MV-4-11 (cell line): ENCODE measurements at places on chromosomes 3 and 15.
A peak's percentile ranks its signal among the peaks of the same experiment; 100 is the strongest.

DNA sequence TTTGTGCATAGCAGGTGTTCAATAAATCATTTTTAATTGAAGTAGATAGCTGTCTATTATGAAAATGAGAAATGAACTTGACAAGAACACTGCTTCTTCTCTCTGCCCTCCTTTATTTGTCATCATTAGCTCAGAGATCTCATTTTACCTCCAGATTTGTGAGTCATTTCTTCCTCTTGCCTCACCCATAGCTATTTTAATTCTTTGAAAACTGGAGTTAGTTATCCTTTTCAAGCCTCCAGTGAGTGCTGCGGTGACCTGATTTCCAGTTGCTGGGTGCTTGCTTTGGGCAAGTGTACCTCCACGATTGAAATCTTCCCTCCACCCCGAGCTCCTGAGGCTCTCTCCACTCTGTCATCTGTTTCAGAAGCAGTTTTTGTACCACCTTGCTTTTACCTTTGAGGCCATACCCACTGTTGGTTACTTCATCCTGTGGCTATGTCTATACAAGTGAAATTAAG is 114.6 kb downstream of the NFKBIZ start:
- DNase-seq: peak; percentile 49

DNA sequence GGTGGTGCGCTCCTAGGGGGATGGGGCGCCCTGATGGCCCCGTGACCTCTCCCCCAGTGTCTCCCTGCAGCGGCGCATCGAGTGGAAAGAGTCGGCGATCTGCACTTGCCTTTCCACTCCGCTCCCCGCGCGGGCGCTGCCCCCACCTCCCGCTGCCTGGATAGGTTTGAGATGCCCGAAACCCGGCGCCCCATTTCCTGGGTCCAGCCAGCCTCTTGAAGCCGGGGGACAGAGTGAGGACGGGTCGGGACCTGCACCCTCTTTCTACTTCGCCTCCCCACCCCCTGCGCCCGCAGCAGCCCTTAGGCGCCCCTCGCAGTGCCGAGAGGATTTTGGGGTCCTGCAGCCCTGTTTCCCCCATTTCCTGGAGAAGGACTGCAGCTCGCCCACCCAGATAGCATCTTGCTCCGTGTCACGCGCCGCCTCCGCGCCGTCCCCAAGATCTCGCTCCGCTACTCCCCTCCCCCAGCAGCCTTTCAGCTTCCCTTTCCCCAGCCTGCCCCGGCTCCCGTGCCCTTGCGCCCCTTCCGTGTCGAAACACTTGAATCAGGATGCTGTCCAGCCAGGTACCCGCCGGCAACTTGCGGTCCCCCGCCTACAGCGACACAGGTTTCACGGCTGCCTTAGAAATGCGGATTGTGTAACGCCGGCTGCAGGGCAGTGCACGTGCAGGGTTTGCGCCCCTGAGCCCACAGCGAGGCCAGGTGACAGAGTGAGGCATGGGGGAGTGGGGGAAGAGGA is 519 bp downstream of the ABHD6 start:
- DNase-seq: peak; percentile 38

DNA sequence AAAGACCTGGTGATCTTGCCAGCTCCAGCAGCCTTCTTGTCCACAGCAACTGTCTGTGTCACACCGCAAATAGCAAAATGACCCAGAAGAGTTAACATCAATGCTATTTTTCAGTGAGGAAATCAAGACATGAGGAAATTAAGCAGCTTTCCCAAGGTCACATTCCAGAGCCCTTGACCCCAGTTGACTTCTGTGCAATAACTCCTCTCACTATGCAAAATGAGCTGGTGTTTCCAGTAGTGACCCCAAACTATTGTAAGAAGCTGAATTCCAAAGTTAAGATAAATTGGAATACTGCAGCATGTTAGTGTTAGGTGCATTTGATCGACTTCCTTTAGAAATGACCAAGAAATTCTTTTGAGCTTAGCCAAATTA is 172.8 kb upstream of the SNTN start:
- no peak for DNase-seq

DNA sequence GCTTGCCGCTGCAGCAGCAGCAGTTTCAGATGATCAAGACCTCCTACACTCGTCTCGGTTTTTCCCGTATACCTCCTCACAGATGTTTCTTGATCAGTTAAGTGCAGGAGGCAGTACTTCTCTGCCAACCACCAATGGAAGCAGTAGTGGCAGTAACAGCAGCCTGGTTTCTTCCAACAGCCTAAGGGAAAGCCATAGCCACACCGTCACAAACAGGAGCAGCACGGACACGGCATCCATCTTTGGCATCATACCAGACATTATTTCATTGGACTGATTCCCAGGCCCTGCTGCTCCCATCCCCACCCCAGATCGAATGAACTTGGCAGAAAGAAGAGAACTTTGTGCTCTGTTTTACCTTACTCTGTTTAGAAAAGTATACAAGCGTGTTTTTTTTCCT is 17.6 kb downstream of the CALML4 start:
- no peak for DNase-seq

- peak; percentile 64 for DNase-seq
Measured at GRCh38 chr3:185330238-185330637, 32.7 kb upstream of the MAP3K13 start.

DNA sequence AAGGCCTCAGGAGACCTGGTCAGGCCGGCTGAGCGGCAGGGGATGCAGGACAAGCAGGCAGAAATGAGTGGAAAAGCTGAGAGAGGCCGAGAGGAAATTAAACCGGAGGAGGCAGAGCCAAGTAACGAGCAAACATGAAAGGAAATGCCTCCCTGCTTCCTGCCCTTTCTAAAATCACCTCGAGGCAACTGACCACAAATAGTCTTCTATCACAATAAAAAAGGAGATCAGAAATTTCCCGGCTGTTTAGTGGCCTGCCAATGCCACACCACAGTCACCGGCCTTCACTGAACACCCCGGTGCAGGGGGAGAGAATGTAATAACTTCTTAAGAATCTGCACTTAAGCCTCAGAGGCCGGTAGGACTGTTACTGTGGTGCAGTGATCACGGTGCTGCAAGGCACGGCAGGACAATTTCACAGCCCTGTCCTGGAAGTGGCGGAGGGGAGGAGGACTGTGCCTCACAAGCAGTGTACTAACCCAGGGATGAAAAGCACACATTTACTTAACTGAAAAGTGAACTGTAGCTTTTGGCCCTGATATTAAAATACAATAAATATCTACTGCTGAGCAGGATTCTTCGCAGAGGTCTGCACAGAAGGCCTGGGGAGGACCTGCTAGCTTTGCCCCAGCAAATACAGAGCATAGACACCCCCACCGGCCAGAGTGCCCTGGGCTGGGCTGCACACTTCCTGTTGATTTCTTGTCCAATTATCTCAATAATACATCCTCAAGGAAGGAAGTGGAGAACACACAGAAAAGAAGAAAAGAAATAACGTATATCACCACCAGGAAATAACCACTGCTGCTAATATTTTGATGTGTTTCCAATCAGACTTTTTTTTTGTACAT is 183.5 kb upstream of the NSMCE3 start:
- DNase-seq: no peak

DNA sequence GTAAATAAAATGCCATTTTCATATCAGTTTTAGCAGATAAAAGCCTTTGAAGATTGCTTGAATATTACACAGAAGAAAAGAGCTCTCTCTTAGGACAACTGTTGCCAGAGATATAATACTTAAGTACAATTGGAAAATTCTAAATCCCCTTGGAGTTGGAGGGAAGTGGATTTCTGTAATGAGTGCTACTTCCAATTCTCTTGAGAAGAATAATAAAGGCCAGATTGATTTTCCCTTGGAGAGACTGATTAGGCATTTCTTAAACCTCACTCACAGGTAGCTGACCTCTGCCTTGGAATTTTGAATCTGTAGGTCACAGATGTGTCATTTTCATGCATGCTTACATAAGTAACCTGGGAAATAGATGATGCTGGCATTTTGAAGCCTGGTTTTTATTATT is 29.8 kb upstream of the PSMD6 start:
- DNase-seq: no peak

GRCh38 chr3:150890831-150891230 is 14.4 kb downstream of the MINDY4B start:
- no peak for DNase-seq

DNA sequence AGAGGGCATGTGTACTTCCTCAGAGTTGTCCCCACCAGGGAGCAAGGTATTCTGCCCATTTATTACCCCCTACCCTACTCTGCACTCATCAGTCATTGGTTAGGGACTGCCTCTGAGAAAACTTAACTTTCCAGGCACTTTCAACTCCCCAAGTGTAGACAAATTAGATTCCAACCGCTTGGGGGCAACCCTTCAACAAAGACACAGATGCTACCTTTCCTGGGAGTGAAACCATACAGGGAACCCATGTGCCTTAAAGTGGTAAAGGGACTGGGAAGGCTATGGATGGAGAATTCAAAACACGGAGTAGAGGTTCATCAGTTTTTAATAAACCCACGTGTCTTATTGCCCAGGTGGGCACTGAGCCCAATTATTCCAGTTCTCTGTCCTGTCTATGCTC is 19.4 kb upstream of the UBE2E2 start:
- no peak for DNase-seq

- peak; percentile 9 for DNase-seq
Measured at GRCh38 chr15:59741274-59741906, 52.3 kb upstream of the BNIP2 start.

- no peak for DNase-seq
Measured at GRCh38 chr3:43892061-43892460, 201.3 kb downstream of the ABHD5 start.

- DNase-seq: no peak
Measured at GRCh38 chr15:72907733-72908132, 124.2 kb upstream of the ADPGK start.

DNA sequence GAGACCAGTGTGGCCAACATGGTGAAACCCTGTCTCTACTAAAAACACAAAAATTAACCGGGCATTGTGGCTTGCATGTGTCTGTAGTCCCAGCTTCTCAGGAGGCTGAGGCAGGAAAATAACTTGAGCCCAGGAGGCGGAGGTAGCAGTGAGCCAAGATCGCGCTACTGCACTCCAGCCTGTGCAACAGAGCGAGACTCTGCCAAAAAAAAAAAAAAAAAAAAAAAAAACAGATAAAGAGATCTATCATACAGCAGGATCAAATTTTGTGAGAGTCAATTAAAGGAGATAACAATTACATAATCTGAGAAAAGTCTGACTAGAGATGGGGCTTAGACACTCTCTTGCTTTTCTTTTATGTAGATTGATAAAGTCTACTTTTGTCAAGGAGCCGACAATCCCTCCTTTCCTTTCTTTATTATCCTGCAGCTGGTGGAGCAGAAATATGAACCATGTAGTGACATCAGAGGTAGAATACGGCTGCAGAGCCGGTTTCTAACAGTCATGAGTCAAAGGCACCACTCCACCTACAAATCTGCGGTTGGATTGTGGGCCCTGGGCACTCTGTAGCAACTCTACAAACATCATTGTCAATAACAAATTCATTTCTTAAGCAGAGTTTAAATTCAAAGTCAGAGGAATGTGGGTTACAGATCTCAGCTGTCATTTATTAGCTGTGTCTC is 9.0 kb downstream of the C2CD4A start:
- DNase-seq: no peak

DNA sequence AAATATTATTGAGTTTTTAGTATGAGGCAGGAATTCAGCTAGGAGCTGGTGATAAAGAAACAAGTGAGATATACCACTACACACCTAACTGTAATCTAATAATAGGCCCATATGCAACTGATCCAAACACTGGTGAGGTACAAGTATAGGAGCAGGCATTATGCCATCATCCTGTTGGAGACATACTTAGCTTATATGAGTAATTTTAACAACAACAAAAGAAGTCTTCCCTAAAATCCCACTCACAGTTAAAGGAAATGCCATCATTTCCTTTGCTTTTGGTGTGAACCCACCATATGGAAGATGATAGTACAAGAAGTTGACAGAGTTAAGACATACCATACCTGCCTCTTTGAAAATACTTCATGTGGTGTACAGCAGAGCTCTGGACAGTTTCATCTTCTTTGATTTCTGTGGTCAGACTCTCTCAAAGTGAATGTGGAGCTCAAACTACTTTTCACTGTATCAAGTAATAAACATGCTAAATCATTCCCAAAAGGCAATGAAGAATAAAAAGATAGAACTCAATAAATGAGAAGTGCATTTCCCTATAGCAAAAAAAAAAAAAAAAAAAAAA is 85.5 kb downstream of the CD200R1L start:
- DNase-seq: no peak

GRCh38 chr15:48890375-48890972 is 12.5 kb downstream of the EID1 start:
- DNase-seq: no peak

GRCh38 chr3:117531078-117531767 is 821.6 kb downstream of the TUSC7 start:
- no peak for DNase-seq

DNA sequence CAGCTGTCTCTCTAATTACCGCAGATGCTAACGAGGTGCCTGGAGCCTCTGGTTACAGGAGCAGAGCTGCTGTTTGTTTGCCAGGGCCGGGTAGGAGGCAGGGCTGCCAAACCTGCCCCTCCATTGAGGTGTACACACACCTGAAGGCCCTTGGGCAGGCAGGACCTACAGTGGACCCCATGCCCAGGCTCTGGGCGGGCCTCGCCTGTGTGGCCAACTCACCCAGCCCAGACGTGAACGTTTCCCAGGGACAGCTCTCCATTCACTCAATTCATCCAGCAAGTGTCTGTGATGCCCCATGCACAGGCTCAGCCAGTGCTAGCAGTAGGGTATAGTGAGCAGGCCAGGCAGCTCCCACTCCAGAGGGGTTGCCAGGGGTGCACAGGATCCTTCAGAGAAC is 43.7 kb downstream of the PLXNA1 start:
- DNase-seq: no peak

DNA sequence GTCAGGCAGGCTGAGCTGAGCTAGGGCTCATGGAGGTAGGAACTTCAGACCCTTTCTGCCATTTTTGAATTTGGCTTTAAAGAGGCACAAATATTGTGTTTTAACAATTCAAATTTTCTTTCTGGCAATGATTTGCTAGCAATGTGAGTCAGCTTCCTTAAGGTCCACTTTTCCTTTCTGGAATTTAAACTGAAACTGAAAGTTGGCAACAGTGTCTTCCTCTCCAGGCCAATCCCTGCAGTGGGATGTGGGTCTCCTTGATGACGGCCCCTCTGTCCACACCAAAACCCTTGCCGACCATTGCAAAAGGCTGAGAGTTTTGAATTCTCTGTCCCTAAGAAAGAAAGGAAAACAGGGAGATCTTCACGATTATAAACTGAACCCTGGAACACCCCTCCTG is 27.1 kb downstream of the RPSA start:
- DNase-seq: no peak

DNA sequence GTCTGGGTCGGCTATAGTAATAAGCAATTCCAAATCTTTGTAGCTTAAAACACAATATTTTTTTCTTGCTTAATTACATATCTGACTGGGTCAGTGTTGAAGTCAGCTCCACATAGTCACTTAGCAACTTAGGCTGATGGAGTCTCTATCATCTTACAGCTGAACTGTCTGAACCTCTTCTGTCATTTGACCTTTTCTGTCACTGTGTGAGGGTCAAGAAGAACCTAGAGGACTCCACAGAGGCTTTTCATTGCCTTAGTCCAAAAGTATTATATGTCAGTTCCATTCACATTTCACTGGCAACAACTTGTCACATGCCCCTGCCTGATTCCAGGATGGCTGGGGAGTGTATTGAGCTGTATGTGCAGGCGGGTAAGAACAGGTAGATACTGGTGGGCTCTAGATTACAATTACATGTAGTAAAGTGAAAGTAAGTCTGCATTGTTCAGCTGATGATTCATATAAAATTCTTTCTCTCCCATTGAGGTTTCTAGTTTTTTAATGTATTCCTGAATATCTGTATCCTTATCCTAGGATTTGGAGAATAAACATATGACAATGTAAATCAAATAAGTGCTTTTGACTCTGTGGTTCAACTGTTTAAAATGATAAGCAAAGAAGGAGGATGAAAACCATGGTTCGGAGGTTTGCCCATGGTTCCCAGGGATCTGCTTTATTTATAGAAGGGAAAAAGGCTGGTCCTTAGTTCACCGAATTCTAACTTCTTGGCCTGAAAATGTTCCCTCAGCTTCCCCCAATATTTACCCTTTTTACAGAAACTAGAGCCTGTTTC is 5.8 kb upstream of the ARPP21 start:
- no peak for DNase-seq
